Stimulated activated effector memory CD8-positive, alpha-beta T cell treated with anti-CD3 and anti-CD28 coated beads, Interleukin-12 subunit alpha, Interleukin-12 subunit beta, amount 100 ng/mL, for 72 hours (primary cell): ENCODE measurements at places on chromosomes 7 and 10.

DNA sequence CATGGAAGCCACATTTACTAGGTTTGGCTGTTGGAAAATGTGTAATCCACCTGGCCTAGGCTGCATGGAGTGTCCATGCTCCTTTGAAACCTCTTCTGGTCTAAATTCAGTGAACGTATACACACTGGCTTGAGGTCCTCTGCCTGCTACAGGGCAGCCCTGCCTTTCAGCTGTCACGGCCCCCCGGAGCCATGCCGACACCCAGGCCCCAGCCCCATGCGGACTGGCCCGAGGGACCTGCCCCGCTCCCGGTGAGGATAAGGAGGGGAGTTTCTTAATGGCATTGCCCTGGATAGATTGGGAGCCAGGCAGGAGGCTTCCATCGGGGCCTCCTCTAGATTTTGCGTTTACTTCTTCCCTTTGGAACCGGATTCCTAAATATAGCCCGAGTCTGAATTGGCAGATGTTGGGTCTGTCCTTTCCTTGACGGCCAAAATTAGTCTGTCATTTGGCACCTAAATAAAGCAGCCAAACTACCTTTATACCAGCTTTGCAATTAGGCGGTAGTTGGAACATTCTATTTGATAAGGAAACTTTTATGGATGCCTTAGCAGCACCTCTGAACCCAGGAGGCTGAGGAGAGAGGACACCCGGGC lies 72.1 kb upstream of the SH2B2 start:
- no peak for DNase-seq

GRCh38 chr10:84200537-84201243 lies 6.4 kb downstream of the CDHR1 start:
- DNase-seq: no peak

DNA sequence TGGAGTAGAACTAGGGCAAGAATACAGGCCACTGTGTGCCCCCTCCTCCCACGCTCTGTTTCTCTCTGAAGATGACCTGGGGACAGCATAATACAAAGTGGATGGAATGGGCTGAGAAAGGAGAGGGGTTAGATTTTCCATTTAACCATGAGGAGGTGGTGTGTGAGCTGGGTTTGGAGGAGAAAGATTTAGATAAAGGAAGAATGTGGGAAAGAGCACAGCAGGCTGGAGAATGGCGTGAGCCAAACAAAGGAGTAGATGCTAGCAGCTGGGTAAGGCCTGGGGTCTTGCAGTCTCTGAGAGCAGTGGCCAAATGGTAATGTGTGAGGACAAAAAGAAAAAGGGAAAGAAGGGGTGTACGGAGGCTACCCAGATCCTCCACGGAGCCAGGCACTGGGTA lies 8.6 kb downstream of the PNLIPRP2 start:
- no peak for DNase-seq

DNA sequence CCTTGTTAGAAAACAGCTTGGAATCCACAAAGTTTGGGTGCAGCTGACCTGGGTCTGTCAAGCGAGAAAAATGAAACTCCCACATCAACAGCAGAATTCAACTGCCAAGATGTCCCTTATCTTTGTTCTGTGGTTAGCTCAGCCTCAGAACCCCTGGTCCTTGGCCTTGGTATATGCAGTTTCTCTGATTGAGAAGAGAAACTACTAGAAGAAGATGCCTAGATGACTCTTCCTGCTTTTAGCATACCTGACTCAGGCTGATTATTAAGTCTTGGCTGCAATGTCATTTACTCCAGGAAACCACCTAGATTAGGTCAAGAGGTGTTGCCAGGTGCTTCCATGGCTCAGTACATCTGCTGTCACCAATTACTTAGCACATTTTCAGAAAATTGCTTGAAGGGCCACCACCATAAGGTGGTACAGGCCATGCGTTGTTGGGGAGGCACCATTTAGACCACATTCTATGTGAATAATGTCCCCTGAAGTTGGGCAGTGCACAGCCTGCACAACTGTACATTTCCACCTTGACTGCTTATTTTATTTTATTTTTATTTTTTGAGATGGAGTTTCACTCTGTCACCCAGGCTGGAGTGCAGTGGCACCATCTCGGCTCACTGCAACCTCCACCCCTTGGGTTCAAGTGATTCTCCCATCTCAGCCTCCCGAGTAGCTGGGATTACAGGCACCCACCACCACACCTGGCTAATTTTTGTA lies 59.4 kb upstream of the ZNF438 start:
- no peak for DNase-seq

DNA sequence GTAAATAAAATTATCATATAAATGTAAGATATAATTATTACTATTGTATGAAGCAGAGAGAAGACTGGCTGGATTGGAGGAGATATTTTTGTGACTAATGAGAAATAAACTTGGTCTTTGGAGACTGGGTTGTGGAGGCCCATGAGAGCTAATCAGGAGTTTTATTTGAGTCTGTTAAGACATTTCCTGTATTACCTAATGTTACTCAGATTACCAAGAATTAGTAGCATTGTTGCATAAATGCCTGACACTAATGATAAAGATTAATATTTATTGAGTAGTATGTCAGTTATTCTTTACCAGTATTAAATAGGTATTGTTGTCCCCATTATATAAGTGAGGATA lies 7.1 kb downstream of the CCDC126 start:
- DNase-seq: no peak

- no peak for DNase-seq
These were observed 377.3 kb upstream of the STEAP1 start for GRCh38 chr7:89776980-89777379.

DNA sequence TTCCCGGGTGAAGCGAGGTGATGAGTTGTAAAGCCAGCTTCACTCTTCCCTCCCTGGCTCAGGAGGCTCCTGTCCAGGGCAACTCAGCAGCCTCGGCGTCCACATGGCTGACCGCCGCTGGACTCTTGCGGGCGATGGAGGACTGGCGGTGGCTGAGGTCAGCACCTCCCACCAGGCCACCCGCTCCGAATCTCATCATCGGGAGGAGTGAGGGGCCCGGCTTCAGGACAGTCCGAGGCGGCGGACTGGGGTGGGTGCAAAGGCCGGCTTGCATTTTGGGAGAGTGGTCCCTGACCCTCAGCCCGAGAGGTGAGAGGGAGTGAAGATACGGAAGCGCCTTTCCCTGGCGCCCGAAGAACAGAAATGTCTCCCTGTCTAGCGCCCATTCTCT lies 759 bp downstream of the DNAJB12 start:
- DNase-seq: no peak

- DNase-seq: no peak
These were observed 278.8 kb upstream of the PPP2R2D start for GRCh38 chr10:131621784-131622624.

- no peak for DNase-seq
These were observed 434.8 kb upstream of the FOXK1 start for GRCh38 chr7:4247106-4247876.

GRCh38 chr7:101624246-101625001 lies 4.7 kb downstream of the MYL10 start:
- DNase-seq: no peak

DNA sequence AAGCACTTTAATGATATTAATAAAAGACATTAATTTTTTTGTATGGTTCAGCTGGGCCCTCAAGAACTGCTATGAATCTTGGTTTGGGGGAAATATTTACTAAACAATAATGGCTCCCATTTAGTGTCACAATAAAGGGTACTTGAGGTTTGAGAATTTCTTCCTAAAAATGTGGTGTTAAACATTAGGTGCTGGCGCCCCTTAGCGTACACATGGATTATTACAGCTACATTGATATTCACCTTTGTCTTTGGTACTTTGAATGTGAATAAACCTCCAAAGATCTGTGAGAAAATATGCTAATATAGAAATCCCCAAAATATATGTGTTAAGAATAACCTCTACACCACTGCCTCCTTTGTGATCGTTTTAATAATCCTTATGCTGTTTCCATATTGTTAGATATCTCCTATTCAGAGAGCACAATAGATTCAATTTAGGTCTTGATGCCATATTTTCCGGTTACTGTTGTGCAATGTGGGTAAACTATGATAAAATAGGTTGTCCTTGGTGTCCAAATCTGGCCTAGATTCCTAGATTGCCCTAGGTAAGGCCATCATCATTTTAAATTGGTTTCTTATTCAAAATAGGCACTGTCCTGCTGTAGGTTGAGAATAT lies 161.8 kb upstream of the CACNA2D1 start:
- no peak for DNase-seq

DNA sequence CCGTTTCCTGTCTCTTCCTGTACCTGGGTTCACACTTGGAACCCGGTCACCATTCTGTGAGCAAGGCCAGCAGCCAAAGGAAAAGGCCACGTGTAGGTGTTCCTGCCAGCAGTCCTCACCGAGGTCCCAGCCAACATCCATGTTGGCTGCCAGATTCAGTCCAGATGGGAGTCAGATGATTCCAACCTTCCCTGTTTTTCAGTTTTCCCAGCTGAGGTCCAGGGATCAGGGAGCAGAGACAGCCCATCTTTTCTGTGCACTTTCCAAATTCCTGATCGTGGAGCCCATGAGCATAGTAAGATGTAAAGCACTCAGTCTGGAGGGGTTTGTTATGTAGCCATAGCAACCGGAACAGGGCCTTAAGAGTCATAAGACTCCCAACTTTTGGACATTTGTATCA lies 3.9 kb upstream of the PVRIG start:
- no peak for DNase-seq

DNA sequence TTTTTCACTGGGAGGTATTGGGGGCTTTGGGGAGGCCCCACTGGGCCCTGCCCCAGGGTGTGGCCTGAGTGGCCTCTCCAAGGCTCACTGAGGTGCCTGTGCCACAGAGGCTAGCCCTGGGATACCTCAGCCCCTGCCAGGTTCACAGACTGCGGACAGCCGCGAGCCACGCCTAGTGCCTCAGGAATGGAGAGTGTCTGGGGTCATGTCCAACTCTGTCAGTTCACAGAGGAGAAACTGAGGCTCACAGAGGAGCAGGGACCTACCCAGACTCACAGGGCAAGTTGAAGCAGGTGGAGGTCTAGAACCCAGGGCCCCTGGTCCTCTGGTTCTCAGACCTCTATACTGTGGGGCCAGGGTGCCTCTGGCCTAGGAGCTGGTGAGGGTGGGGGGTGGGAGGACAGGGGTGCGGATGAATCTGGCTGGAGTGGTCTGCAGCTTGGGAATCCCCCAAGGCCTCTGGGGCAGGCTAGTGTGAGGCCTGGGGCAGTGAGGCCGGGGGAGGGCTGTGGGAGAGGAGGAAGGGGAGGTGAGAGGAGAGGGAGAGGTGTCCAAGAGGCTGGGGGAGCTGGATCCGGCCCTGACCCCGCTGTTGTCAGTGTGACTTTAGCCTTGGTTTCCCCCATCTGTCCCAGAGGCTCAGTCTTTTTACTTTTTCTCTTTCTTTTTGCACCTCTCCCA lies 20.0 kb downstream of the NEURL1 start:
- no peak for DNase-seq

DNA sequence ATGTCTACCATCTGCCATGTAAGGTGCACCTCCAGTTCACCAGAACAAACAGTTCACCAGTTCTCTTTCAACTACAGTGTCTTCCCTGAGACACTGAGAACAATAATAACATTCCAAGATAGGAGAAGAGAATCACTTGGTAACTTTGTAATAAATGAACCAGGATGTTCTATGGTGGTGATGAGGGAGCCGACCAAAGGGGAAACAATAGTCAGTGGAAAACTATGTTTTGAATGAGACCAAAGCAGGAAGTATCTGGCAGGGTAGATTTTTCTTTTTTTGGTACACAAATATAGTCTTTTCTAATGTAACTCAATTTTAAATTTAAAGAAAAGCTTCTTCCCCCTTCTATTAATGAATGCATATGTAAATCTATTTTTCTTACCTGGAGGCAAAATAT lies 20.0 kb downstream of the HYAL4 start:
- DNase-seq: no peak

GRCh38 chr7:116483271-116483942 lies 16.1 kb upstream of the CAV2 start:
- no peak for DNase-seq

GRCh38 chr10:123147635-123148413 lies at the start of gene HMX2:
Gene HMX2, plus strand, starts transcription at chr10:123148136. Its CDS starts 243 bp downstream, at chr10:123148379.
- no peak for DNase-seq

GRCh38 chr7:26664274-26664673 lies 200.1 kb downstream of the SKAP2 start:
- no peak for DNase-seq

GRCh38 chr7:11327633-11328032 lies 354.0 kb downstream of the PHF14 start:
- no peak for DNase-seq

- no peak for DNase-seq
These were observed 146.3 kb upstream of the LRGUK start for GRCh38 chr7:133980804-133981203.

DNA sequence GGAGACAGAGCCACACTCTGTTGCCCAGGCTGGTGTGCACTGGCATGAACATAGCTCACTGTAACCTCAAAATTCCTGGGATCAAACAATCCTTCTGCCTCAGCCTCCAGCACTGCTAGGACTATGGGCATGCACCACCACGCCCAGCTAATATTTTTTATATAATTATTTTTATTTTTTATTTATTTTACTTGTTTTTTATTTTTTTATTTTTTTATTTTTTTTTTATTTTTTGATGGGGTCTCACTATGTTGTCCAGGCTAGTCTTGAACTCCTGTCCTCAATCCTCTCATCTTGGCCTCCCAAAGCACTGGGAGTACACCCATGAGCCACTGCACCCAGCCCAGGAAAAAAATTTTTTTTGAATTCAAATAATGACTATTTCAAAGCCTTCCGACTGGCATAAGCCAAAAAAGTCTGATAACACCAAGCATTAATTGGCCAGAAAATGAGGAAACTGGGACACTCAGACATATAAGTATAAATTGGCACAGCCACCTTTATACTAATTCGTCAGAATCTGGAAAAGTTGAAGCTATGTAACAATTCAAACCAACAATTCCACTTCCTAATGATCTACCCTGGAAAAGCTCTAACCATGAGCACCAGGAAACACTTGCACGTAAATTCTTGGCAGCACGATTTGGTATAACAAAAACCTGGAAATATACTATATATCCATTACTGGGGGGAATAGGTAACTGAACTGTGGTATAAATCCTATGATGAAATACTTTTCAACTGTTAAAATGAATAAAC lies 6.3 kb downstream of the ZC3HAV1 start:
- DNase-seq: no peak

- DNase-seq: no peak
These were observed 152.4 kb downstream of the KIF20B start for GRCh38 chr10:89853781-89854191.

- DNase-seq: no peak
These were observed 153.8 kb downstream of the GNAI1 start for GRCh38 chr7:80288175-80289122.

GRCh38 chr10:11270858-11271179 lies 253.1 kb downstream of the CELF2 start:
- DNase-seq: no peak

DNA sequence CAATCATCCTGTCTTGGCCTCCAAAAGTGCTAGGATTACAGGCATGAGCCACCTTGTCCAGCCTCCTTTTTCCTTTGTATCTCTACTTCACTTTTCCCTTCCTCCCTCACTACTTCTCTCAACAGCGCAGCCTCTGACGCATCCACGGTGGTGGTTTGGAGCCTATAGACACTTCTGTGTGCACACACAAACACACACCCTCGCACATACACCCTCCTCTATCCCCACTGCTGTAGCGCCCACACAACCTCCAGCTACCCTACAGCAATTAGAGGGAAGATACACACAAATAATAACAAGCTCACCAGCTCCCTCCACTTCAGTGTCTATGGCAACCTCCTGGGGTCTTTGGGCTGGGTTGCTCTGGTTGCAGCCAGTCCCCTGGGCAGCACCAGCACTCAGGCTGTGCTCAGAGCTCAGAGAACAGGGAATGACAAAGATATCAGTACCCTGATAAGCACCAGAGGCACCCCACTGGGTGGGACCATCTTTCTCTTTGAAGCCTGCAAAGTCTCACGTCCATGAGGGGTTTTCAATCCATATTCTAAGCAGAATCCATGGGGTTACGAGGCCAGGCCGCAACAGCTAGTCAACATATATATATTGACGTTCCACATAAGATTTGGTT lies 3.3 kb upstream of the CAMK2G start:
- DNase-seq: no peak
